Adipocyte (in vitro differentiated cells): ENCODE measurements at places on chromosomes 16 and 17.

GRCh38 chr17:2361010-2361760 is 23.9 kb downstream of the SGSM2 start:
- no peak for DNase-seq

GRCh38 chr17:82436601-82437324 is 13.8 kb downstream of the CYBC1 start:
- no peak for DNase-seq

- no peak for DNase-seq
Measured at GRCh38 chr16:9847146-9847545, 335.1 kb downstream of the GRIN2A start.

DNA sequence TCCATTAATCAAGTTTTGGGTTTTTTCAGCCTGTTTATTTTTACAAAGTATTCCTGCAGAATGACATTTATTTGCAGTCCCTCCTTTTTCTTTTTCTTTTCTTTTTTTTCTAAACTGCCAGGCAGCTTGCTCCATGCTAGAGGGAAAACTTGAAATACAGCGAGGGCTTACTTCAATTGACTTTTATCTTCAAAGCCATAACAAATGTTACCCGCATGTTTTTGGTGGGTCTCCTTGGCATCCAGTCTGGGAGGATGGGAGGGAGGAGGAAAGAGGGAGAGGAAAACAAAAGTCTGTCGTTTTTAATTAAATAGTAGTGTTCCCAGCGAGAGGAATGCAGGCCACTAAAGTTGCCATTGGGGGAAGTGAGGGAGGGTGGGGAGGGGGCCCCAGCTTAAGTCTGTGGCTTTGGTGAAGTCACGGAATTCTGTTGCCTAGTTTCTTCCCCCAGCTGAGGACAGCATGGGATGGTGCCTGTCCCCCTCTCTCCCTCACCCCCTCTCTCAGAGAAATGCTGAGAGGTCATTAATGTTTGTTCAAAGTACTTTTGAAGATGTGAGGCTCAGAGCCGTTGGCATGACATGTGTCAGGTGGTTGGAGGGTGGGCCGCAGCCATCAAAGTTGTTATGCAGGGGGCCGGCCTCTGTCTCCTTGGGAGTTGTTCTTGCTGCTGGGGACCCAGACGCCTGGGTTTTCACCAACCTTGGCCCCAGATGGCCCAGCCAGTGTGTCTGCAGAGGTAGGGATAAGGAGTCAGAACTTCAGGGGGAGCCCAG is 2.9 kb downstream of the NKD1 start:
- no peak for DNase-seq

GRCh38 chr17:55612691-55613141 is 101.5 kb upstream of the SMIM36 start:
- DNase-seq = peak; percentile 11

- DNase-seq = no peak
Measured at GRCh38 chr17:19771971-19772630, 24.0 kb upstream of the ALDH3A1 start.
